ENCODE measurements at places on chromosomes 5 and 9.

DNA sequence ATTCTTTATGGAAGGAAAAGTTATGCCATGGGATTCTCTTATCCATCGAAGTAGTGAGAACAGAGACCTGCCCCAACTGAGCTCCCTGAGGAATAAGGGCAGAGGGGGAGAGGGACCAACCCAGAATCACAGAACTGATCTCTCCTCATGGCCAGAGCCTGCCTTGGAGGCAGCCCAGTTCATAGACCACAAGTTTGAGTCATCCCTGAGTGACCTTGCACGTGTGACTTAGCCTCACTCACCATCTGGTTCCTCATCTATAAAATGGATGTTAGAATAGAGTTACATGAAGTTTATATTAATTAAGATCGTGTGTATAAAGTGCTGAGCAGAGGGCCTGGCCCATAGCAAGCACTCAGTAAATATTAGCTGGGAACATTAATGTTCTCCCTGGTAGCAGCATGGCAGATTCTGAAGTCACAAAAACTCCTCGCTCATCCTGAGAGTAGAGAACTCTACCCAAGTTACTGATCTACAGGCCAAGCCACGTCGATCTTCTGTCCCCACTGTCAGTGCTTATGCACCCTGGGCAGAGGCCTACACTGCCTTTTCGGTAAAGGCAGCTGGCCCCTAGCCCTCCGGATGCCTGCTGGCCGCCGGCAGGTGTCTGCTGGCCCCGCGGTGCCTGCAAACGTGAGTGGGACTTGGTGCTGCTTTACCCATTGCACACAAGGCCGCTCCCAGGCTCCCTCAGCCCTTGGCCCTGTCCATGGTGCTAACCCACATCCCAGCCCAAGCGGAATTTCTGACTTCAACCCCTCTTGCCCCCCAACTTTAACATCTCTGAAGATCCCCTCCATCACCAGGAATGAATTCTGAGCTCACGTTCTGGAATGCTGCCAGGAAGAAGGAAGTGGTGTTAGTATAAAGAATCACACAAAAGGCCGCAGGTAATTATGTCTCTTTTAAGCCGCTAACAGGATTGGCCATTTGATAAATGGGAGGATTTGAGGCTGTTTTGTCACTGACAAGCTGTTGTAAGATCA is 61.1 kb upstream of the ARAP3 start:
- no peak for DNase-seq

- no peak for DNase-seq
These were observed 40.0 kb downstream of the NIM1K start for GRCh38 chr5:43231977-43232376.

- DNase-seq = no peak
These were observed 63.6 kb upstream of the UBAC1 start for GRCh38 chr9:136024696-136025316.

DNA sequence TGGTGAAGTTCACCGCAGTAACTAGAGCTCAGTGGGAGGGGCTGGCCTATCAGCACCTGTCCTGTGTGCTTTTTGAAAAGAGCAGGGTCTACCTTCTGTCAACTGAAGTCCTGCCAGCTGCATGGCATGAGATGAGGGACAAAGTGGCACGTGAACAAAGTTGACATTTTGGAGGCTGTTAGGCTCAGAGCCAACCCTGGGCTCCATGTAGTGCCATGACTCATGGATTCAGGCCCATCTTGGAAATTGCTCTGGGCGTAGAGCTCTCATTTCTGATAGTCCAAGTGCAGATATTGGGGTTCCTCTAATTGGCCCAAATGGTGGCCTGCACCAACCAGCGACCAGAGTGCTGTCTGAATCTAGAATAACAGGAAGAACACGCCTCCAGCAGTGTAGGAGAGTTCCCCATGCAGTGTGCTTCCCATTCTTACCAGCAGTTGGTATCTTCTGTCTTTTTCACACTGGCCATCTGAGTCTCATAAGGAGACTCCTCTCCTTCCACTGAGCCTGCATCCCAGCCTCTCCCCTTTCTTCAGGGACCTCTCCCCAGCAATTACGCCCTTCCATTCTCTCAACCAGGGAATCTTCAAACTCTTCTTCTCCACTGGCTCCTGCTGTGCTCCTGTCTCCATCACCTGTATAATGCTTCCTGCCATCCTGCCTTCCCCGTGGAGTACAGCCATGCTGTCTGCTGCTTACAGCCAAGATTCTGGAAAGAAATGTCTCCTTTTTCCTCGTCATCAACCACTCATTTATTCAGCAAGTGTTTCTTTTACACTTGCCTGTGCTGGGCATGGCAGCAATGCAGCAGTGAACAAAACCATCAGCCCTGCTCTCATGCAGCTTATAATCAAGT is 30.4 kb downstream of the IRF1 start:
- no peak for DNase-seq

GRCh38 chr5:10740384-10740783 is 20.6 kb downstream of the DAP start:
- DNase-seq = no peak

GRCh38 chr5:36450229-36451014 is 148.7 kb upstream of the RANBP3L start:
- no peak for DNase-seq

- no peak for DNase-seq
These were observed 1278.0 kb downstream of the EFNA5 start for GRCh38 chr5:106392766-106393165.

- no peak for DNase-seq
These were observed 59.8 kb upstream of the ABCA1 start for GRCh38 chr9:104987743-104988142.

DNA sequence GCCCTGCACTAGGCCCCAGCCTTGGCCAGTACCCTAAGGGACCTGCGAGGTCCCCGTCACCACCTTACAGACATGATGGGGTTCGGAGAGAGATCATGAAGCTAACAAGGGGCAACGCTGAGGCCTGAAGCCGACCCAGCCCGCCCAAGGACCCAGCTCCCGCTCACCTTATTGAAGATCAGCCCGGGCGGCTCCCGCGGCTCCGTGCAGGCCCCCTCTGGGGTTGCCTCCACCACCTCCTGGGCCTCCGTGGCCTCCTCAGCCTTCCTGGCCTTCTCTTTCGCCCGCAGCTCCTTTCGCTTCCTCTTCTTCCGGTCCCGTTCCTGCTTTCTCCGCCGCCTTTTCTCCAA is 3.6 kb downstream of the SURF6 start:
- DNase-seq = no peak

GRCh38 chr9:70494221-70494620 is 79.8 kb upstream of the KLF9 start:
- no peak for DNase-seq

DNA sequence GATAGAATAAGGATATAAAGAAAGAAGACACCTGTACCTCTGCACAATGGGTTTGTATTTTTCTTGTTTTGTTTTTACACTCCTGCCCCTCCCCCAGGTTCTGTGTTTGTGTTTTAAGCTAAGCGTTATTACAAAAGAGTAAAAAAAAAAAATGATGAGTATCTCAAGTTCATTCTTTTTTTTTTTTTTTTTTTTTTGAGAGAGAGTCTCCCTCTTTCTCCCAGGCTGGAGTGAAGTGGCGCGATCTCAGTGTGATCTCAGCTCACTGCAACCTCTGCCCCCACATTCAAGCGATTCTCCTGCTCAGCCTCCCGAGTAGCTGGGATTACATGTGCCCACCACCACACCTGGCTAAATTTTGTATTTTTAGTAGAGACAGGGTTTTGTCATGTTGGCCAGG is 29.4 kb upstream of the RAI14 start:
- no peak for DNase-seq

DNA sequence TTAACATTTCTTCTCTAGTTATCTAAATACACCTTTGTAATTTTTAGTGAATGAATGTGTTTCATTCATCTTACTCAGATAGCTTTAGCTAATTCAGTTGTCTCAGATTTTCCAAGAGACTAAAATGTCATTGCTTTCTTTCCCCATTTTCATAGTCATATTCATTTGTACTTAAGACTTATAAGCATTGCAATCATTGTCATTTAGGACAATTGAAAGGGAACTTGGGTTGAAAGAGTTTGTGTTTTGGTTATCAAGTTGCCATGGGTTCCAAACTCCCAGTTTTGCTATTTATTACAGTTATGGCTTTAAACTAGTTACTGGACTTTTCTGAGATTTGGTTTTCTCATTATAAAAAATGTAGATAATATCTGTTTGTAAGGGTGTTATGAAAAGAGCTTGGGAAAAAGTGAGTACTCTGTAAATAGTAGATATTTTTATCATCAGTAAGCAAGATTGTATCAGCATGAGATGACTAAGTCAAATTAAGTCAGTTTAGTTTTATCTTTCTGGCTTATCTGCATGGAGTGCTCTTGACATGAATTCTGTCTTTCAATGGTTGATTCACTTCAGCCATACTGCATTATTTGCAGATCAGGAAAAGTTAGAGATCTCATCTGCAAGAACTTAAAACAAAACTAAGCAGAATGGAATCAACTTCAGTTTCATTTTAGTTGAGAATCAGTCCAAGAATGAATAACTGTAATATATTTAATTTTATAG is 107.5 kb downstream of the PBX3 start:
- no peak for DNase-seq

- DNase-seq = no peak
These were observed 94.6 kb upstream of the TXNDC8 start for GRCh38 chr9:110432253-110432652.

DNA sequence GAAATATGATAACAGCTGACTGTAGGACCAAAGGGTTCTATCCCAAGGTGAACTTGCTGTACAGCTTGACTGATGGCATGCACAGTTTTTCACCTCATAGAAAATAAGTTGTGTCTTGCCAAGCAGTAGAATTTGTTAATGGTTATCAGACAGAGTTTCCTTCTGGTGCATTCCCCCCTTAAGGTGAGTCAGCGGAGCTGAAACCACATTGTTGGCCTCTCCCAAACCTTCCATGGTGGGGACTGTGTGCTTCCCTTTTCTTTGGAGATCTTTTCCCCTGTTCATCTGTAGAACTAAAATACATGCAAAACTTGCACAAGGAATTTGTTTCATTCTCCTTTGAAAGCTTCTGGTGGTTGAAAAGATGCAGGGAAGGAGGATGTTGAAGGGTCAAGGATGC is 179.8 kb downstream of the FGF1 start:
- no peak for DNase-seq

GRCh38 chr9:83920469-83920926 is 734 bp downstream of the KIF27 start:
- DNase-seq = no peak

- DNase-seq = no peak
These were observed 21.1 kb upstream of the CDKN2AIPNL start for GRCh38 chr5:134432677-134433359.

GRCh38 chr5:158609333-158610050 is 490.2 kb downstream of the EBF1 start:
- no peak for DNase-seq

DNA sequence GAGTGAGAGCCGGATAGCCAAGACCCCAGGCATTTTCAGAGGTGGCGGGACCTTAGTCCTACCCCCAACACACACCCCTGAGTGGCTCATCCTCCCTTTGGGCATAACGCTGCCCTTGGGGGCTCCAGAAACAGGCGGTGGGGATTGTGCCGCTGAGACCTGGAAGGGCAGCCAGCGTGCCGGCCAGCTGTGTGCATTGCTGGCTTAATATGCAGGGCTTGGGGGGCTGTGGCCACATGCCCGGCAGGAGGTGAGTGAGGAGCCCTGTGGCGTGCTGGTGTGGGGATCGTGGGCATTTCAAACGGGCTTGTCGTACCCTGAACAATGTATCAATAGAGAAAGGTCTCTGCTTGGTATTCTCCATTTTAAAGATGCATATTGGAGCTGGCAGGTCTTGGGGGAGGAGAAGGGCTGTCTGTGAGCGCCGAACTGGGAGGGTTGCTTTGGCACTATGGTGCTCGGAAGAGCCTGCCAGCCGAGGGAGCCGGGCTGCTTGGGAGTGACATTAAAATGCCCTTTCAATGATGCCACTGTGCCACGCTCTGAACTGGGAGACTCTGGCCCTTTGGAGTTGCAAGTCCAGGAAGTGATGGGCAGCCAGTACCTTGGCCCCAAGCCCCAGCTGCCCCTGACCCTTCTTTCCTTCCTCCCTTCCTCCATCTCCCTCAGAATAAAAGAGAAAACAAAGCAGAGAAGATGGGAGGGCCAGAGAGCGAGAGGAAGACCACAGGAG is 11.2 kb upstream of the OLFM1 start:
- DNase-seq = no peak

DNA sequence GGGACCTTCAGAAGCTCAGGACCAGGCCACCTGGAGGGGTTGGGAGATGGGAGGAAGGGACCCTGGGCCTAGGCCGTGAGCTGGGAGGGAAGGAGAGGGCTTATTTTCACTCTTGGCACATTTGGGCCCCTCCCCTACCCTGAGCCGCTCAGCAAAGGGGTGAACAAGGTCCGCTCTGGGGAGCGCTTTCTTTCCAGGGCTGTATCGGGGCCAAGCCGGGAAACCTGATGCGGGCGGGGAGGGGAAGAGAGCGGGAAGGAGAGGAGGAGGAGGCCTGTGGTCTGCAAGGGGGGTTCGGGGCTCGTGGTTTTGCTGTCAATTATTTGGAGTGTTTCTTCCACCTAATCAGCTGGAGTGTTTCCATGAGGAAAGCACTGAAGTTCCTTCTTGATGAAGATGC is 62.7 kb upstream of the RXRA start:
- DNase-seq = no peak

GRCh38 chr5:76303921-76304320 is 99.2 kb upstream of the IQGAP2 start:
- DNase-seq = no peak

DNA sequence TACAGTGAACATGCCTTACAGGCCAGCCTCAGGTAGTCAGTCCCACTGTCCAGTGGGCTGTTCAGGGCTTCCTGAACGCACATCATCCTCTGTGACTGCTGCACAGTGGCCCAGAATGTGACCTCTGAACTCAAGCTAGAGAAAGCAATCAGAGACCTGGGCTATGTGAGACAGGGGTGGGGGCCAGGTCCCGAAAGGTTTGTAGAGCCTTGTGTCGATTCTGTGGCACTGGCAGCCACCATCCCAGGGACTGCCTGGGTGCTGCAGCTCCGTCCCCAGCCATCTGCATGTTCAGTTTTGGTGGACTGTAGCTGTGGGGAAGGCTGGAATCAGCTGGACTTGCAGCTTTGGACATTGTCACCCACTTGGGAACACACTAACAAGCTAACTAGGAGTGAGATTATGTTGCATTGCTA is 47.7 kb downstream of the MVB12B start:
- DNase-seq = peak; percentile 13
